Adipocyte (in vitro differentiated cells): ENCODE measurements at places on chromosomes 16 and 17.

DNA sequence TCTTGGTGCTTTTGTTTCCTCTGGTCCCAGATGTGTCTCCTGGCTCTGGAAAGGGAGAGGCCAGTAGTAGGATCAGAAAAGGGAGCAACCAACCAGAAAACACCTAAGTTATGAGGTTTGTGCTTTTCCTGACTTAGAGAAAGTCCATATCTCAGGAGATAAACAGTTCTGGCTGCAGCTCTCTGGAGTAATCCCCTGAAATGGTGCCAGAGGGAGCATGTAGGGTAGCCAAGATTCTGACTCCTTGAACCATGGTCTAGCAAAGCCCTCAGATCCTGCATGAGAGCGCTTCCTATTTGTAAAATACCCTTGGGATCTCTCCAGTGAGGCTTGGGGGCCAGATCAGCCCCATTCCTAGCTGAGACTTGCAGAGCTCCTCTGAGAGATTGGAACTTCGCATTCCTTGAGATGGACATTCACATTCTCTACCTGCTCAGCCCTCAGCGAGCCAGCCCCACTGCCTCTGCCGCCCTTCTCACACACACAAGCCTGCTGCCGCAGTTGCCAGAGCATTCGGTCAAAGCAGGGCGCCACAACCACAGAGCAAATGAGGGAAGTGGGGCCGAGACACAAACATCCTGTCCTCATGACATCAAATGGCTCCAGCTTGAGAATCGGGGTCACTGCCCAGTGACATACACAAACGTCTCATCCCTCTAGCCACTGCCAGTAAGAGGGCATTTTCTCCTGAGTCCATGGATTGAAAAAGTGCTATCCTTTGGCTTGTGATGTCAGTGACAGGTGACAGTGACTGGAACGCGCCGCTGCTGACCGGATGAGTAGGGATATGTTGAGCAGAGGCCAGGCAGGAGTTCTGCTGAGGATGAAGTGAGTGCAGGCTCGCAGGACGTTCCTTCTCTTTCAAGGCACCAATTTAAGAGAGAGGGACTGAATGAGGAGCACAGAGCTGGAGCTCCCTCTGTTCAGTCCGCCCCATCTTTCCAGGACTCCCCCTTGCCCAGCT lies 5.0 kb downstream of the ABHD15 start:
- DNase-seq: no peak

DNA sequence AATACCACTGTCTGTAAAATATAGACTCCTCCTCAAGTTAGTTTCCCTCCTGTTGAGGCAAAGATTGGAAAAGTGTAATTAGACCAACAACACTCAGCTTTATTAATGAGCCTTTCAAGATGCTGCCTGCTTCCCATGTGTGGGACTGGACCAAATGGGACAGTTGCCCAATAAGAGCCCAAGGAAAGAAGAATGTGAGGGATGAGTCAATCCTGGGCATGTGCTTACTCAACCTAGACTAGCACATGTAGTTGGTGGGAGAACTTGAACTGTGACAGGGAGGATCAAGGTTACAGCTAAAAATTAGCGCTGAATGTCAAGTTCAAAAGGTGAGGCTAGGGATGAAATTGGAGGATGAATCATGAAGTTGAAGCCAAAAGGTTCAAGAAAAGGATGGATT lies 435.5 kb downstream of the CA10 start:
- DNase-seq: no peak

DNA sequence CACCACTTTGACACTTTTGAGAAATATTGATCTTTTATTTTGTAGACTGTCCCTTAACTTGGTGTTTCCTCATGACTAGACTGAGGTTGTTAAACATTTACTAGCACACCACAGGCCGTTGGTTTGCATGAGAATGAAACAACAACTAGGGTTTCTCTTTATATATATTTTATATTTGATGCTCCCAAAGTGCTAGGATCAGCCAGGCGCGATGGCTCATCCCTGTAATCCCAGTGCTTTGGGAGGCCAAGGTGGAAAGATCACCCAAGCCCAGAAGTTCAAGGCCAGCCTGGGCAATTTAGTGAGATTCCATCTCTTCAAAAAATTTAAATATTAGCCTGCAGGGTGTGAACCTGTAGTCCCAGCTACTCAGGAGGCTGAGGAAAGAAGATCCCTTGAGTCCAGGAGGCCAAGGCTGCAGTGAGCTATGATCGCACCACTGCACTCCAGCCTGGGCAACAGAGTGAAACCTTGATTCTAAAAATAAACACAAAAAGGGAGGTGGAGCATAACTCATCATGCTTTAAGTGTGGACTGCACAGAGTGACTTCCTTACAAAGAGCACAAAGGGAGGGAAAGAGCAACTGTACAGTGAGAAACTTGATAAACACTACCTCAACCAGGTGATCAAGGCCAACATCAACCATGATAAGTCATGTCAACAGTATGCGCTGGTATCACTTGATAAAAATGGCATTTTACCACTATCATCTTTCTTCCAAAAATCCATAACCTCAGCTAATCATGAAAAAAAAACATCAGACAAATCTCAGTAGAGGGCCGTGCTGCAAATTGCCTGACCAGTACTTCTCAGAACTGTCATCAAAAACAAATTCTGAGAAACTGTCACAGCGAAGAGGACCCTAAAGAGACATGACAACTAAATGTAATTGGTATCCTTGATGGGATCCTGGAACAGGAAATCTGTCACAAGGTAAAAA lies 72.8 kb upstream of the ATF7IP2 start:
- DNase-seq: no peak

- peak; percentile 22 for DNase-seq
These were observed 154.7 kb downstream of the C16orf78 start for GRCh38 chr16:49528060-49528865.

DNA sequence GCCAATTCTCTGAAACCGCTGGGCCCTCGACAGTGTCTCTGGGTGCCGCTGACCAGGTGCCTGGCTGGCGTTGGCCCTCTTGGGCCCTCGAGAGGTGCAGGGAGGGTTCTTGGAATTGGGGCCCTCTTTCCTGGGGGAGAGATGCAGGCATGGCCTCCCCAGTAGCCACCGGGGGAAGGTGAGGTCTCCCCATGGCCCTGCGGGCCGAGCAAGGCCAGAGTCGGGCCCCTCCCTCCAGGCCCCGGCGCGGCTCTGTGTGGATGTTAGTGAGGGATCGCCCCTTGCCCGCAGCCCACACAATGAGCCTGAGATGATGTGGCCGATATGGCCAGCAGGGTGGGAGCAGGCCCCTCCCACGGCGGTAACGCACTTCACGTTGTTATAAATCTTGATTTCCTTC lies 23.1 kb upstream of the C1QTNF8 start:
- no peak for DNase-seq

DNA sequence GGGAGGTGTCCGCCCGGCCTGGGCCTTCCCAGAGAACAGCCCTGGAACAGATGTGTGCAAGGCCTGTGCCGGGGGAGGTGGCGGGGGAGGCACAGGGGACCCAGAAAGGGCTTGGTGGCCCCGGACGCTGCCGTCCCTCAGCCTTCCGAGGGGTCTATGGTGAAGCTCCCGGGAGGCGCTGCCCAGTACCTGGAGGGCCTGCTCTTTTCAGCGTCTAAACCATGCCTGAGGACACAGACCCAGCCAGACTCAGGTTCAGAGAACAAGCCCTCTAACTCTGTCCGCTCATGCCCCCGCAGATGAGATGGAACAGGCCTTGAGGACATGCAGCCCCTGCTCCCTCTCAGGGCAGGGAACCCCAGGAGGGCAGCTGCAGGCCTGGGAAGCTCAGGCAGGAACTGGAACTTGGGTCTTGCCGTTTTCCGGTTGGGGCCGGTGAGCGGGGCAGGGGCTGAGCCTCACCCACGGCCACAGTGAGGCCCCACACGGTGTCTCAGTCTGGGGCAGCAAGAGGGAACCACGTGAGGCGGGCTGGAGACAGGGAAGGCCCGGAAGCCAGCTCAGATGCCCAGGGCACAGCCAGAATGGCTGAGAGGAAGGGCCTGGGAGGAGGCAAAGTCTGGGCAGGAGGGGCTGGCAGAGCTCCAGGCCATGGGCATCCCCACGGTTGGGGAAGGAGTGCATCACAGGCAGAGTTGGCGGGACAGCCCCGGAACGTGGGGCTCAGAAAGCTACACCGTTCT lies 12.5 kb downstream of the SLC16A3 start:
- DNase-seq: peak; percentile 74

GRCh38 chr17:61442878-61443474 lies 9.2 kb upstream of the TBX4 start:
- DNase-seq: no peak

DNA sequence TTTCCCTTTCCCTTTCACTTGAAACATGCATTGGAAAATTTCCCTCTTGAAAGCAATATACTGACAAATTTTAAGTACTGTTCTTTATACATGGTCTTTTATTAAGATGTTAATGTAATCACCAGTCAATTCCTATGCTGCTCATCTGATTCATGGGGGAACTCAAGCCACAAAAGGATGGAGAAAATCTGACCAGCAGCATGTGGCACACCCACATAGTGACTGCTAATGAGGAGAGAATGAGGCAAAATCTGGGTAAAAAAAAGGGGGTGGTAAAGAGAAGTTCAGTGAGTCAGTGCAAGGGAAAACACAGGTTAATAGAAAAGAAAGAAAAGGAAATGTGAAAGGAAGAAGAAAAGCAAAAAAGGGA lies 11.3 kb downstream of the RFFL start:
- no peak for DNase-seq

- DNase-seq: peak; percentile 46
These were observed 33.1 kb upstream of the CCL22 start for GRCh38 chr16:57325458-57325857.

DNA sequence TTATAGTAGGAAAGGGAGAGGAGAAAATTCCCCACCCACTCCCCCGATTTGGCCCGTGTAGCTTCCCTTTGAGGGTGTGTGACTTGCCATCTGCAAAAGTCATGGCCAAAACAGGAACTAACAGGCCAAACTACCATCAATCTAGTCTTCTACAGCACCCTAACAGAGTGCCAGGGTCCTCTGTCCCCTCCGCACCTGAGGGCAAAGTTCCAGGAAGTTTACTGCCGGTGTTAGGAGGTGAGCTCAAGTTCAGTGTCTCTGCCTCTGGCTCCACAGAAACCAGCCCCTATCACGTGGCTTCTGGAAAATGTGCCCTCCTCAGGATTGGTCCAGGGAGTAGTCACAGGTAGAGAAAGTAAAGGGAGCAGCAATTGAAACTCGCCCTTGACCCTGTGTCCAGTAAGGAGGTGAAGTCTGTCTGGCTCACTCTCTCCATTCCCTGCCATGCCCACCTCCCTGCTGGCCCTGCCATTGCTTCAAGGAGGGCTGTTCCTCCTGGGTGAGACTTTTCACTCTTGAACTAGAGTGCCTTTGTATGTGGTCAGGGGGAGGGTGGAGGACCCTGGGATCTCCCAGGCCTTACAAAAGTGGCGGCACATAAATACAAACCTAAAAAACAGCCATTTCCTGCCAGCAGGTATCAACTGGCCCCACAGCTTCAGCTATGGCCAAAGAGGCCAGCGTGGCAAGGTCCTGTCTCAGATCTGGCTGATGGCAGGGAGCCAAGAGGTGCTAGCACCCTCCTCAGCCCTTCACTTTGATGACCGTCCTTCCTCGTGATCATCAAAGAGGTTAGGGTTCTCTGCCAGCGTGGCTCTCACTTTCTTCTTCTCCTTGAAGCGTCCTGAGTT lies 5.3 kb downstream of the PRR15L start:
- no peak for DNase-seq

DNA sequence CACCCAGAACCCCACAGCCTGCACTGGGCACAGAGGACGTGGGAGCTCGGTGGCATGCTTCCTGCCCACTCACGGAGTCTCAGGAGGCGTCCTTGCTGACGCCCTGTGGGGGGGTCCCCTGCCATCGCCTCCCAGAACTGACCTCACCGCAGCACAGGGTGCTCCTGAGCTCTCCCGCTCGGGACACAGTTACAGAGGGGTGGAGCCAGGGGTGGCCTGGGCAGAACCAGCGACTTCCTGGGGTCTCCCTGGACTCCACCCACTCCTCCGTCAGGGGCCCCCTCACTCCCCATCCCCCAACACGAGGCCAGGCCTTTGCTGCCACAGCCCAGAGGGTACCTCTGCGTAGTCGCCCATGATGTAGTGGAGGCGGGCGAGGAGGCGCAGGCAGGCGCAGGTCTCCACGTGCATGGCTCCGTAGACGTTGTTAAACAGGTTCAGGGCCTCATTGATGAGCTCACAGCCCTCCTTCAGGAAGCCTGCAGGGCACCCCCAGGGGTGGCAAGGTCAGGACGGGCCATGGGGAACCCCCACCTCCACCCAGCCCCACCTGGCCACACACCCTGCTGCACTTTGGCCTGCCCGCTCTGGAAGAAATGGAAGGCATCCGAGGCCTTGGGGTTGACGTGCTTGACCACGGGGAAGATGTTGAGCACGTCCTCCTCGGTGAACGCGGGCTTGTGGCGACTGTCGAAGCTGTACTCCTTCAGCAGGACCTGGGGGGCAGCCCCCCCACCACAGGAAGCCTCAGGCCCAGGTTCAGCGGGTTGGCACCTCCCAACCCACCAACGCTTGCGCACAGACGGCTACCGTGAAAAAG lies 17.8 kb downstream of the CLUH start:
- DNase-seq: no peak

GRCh38 chr16:88393034-88393433 lies 10.3 kb downstream of the ZNF469 start:
- DNase-seq: peak; percentile 29

GRCh38 chr17:50871364-50871763 lies 5.2 kb upstream of the TOB1 start:
- DNase-seq: no peak

- DNase-seq: no peak
These were observed 311.1 kb upstream of the TBX2 start for GRCh38 chr17:61088556-61088955.

- no peak for DNase-seq
These were observed 28.2 kb downstream of the SLC39A11 start for GRCh38 chr17:73064084-73064938.

- no peak for DNase-seq
These were observed 5.9 kb downstream of the ANKFN1 start for GRCh38 chr17:56158915-56159825.

- DNase-seq: no peak
These were observed 12.0 kb downstream of the CPSF4L start for GRCh38 chr17:73249700-73250099.

- peak; percentile 55 for DNase-seq
These were observed 18.6 kb downstream of the FOXN1 start for GRCh38 chr17:28524476-28525424.

GRCh38 chr17:15456972-15457722 lies 10.3 kb downstream of the CDRT4 start:
- peak; percentile 90 for DNase-seq

GRCh38 chr17:58328195-58329034 lies at the start of gene TSPOAP1:
TSS of gene TSPOAP1 (minus strand) at chr17:58328795. CDS start at chr17:58327920, 875 bp downstream.
- no peak for DNase-seq
